ENCODE measurements at places on chromosomes 1 and 21.

- no peak for DNase-seq
These were observed 72.9 kb downstream of the AGPAT3 start for GRCh38 chr21:43937891-43938309.

DNA sequence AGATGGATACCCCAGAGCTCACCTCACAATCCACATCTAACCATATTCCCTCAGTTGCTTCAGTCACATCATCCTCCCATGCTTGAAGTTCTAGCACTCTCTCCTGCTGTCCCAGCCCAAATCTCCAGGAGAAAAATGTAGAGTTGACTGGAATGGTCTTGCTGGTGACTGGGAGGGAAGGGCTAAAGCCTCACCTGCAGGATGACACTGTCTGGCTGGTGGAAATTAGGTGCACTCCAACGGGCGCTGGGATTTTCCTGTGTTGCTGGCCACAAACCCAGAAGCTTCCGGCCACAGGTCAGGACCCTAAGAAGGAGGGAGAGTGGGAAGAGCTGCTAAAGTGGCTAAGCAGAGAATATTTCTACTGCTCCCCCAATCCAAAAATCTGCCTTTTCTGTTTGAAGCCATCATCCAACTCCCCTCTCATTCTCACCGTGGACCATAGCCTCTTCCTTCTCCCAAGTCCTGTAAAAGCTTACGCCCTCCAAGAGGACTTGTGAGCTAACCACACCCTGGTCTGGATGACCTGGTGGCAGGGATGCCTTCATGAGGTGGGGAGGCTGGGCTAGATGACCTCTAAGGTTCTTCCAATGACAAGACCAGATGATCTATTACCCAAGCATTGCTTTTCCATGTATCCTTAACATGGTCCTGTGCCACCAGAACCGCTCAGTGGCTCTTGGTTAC is 37.5 kb upstream of the PPP1R15B start:
- DNase-seq: no peak

GRCh38 chr1:27360159-27361043 is 6.4 kb downstream of the MAP3K6 start:
- no peak for DNase-seq

GRCh38 chr1:170290276-170290675 is 144.5 kb downstream of the NTMT2 start:
- no peak for DNase-seq

DNA sequence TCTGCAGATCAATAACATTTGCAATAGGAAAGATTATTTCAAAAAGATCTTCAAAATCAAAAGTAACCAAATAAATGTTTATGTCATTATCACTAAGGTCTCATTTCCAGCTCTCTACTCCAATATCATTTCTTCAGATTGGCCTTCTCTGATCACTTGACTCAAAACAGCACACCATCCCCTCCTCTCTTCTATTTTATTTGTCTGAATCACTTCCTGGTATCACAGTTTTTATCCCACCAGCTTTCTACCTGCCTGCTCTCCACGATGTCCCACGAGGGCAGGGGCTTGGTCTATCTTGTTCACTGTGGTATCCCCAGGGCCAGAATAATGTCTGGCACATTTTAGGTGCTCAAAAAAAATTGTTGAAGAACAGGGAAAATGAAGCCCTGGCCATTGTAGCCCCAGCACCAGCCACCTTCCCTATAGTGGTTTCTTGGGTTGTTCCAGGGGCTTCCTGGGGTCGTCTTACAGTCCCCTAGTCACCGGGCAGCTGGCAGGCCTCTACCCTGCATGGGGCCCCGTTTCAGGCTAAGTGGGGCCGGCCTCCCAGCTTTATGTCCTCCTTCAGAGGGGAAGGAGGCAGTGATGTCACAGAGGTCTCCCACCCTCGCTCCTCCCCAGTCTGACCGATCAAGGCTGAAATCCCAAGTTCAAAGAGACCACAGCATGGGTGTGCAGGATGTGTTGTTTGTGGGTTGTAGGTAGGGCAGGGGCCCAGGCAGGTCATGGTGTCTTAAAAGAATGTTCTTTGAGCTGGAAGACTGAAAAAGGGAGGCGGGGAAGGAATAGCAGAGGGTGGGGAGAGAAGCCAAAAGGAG is 3.5 kb upstream of the PADI1 start:
- no peak for DNase-seq

DNA sequence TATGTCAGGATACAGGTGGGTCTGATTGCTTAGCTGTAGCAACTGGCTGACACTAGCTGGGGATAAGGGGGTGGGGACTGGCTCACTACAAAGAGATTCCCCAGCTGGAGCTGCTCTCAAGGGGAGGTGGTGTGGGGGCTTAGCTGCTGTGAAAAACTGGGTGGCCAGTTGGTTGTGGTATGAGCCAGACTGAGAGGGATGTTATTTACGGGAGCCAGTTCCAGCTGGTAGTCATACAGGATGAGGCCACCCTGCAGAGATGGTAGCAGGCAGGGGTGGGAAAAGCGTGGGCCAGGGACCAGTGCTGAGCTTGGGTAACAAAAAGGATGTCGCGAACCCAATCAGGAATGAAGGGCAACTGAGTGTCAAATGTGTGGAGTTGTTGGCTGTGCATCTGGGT is 204.0 kb upstream of the C21orf91 start:
- DNase-seq: no peak

DNA sequence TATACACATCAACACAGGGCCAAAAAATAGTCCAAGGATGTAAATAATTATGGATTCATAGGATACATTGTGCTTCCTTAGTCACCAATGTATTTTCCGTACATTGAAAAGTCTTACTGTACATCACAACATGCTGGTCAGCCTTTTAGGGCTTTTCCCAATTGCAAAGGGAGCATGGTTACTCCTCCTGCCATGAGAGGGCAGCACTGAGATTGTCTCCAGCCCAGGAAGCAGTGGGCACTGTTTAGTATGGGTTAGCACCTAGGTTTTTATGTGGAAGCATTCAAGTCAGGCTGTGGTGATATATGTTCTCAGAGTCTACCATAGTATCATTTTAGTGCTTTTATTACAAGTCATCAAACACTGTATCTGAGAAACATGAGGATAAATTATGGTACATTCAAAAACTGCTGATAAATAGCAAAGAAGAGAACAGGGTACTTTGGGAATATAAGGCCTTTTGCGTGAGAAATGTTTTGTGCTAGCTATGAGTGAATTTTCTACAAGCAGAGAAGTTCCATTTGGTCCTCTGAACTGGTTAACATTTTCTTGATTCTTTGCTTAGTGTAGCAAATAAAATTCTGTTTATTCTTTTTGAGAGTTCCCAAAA is 34.0 kb downstream of the ST6GALNAC5 start:
- DNase-seq: peak; percentile 54

- DNase-seq: no peak
These were observed 12.2 kb downstream of the ADSS2 start for GRCh38 chr1:244439391-244440032.

GRCh38 chr1:206735553-206736031 is 35.0 kb upstream of the IL19 start:
- DNase-seq: no peak

DNA sequence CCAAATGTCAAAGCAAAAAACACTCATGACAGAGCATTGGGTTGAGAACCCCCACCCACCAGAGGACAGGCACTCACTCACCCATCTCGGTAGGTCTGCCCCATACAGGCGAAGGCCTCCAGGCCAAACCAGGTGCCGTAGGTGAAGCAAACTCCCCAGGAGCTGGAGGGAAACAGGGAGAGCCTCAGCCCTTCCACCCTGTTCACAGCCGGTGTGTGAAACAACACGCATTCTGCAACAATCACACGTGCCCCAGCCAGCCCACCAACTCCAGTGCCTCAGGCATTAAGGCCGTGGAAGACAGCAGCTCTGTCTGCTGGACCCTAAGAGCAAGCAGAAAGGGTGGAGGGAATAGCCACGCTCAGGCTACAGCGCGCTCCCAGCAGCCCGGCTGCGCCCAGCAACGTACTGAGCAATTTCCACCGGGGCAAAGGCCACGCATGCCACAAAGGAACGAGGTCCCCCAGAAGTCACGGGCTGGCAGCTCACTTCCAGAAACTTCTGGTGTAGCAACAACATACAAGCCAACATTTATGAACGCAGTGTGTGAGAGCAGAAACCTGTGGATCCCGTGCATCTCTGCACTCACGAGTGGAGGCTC is 11.4 kb upstream of the SPATC1L start:
- DNase-seq: no peak

DNA sequence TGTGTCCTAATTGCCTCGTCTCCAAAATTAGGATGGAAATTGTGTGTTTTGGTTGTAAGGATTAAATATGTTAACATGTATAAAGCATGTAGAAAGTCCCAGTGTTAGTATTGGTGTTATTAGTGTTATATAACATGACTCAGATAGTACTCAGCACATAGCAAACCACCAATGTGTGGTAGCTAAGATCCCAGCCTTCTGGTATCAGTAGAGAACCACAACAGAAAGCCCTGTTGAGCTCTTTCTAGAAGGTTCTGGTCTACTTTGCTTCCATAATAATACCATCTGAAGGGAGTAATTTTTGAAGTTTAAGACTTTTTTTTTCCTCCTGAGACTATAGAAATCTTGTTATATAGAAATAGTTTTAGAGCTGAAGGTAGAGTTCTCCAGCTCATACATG is 259.3 kb upstream of the SGIP1 start:
- DNase-seq: no peak

- DNase-seq: no peak
These were observed 86.2 kb downstream of the TLR5 start for GRCh38 chr1:223056802-223057201.

DNA sequence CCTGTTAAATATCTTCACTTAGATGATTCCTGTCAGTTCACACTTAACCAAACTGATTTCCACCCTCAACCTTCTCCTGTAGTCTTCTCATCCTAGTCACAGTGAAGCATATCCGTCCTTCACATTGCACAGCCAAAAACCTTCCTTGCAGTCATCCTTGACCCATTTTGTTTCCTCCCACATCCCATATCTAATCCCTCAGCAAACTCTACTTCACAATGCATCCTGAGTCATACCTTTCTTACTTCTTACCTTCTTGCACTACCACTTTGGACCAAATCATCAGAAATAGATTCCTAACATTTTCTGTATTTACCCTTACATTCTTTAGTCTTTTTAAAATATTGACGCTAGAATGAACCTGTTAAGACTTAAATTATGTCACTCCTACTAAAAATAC is 86.9 kb downstream of the OLFML2B start:
- no peak for DNase-seq

GRCh38 chr1:22420455-22421053 is 31.1 kb upstream of the ZBTB40 start:
- peak; percentile 62 for DNase-seq

- no peak for DNase-seq
These were observed 90.3 kb downstream of the LPAR3 start for GRCh38 chr1:84802567-84803232.

GRCh38 chr21:37855647-37856625 is 60.3 kb downstream of the KCNJ6 start:
- no peak for DNase-seq

DNA sequence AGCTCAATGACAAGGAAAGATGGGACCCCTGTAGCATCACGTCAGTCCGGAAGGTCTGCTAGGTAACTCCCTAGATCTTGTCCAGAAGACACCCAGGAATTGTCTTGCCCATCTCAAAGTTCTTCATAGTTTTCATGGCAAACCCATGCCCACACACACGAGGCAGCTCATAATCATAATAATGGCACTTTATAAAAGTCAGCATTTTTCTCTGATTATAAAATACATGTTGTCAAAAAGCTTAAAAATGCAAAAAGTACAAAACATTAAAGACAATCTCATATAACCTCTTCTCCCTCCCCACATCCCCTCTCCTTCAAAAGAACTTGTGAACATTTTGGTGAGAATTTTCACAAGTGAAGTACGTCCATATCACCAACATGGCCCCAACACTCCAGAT is 30.8 kb downstream of the EPHX1 start:
- no peak for DNase-seq

DNA sequence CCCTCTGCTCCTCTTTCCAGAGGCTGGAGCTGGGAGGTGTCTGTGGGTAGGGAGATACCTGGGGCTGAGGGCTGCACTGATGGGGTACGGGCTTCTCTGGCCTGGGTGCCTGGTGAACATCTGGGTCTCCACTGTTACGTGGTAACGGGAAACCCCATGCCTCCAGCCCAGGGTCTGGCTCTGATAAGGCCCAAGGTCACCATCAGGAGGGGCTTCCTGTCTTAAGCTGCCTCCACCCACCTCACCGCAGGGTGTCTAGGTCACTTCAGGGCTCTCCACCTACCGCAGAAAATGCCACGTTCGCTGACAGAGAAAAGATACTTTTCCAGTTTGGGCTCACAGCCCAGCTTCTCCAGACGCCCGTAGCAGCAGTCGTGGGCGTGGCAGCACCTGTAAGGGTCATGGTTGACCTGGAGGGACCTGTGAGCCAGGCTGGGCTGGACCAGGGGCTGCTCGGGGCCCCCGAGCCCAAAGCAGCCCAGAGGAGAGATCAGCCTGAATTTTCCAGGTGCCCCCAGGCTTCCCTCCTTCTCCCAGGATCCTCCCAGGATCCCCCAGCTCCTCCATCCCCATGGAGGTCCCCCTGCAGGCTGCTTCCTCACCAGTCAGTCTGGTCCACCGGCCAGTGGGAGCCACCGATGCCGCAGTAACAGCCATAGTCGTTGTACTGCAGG is 1.3 kb downstream of the PLA2G2E start:
- DNase-seq: no peak

DNA sequence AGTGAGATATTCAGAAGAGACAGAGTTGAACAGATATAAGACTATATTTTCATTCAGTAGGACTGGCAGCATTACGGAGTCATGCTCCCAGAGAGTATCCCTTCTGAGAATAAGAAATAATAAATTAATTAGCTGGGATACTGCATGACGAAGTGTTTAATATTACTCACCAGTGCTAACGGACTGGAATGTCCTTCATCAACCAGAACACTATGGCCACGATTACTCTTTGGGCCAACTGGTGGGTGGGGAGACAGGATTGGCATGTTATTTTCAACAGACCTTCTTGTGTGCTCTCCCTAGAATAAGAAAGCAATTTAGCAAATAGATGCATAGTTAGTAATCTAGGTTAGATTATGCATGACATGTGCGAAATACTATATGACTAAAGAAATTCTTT is 32.4 kb downstream of the ERICH3 start:
- no peak for DNase-seq

DNA sequence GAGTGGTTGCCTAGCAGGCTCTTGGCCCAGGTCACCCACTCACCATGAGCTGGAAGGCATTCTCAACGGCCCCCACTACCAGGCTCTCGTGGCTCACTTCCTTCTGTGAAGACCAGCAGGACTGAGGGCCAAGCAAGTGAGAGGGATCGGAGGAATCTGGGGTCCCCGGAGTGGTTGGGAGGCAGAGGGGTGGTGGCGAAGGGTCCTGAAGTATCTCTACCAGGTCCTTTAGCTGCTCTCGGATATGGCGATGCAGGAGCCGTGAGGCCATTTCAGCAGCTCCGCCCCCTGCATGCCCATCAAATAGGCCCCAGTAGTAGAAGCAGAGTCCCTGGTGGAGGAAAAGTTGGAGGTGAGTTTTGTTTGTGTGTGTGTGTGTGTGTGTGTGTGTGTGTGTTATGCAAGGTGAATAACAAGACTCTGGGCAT is 2.4 kb downstream of the PPM1J start:
- DNase-seq: no peak

- no peak for DNase-seq
These were observed 46.4 kb downstream of the TMCC2 start for GRCh38 chr1:205274041-205274691.
